ENCODE measurements at places on chromosomes 3 and 15.

GRCh38 chr3:129384594-129385323 is 43.7 kb downstream of the EFCAB12 start:
- DNase-seq = no peak

DNA sequence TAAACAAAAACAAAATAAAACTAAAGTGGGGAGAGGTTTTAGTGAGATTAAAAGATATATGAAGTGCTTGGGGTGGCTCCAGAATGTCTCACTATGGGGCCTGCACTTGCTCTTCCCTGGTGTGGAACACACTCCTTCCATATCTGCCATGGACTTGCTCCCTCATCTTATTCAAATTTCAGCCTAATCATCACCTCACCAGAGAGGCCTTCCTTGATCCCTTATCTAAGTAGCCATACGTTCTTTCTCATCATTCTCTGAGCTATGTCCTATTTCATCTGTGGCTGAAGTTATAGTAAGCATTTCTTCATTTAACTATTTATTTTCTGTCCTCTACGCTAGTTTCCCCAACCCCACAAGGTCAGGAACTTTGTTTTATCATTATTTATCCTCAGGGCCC is 511.7 kb downstream of the NTRK3 start:
- no peak for DNase-seq

- no peak for DNase-seq
These were observed 20.2 kb downstream of the DBR1 start for GRCh38 chr3:138154534-138154933.

DNA sequence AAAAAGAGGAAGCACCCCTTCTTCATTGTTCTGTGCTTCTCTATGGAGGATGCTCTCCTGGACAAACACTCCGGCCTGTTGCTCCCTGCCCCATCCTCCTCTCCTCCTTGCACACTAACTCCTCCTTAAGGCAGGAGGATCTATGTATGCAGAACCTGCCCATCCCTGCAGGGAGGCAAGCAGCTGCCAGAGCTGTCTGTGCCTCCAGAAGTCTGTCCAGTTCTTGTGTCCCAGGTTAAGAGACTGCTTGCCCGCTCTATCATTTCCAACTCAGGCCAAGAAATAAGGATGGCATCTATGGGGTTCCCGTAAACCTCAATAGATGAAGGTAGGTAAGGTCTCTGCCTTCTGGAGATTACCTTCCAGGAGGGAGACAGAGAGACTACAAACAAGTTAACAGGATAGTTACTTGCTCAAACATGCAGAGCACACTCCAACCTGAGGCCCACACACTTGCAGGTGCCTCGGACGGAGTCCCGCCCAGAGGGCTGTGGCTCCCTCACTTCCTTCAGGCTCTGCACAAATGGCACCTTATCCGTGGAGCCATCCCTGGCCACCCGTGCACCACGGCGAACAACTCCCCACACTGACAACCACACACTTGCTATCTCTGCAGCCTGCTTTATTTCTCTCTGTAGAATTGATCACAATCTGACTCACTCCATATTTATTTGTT is 6.9 kb downstream of the XXYLT1 start:
- DNase-seq = no peak

DNA sequence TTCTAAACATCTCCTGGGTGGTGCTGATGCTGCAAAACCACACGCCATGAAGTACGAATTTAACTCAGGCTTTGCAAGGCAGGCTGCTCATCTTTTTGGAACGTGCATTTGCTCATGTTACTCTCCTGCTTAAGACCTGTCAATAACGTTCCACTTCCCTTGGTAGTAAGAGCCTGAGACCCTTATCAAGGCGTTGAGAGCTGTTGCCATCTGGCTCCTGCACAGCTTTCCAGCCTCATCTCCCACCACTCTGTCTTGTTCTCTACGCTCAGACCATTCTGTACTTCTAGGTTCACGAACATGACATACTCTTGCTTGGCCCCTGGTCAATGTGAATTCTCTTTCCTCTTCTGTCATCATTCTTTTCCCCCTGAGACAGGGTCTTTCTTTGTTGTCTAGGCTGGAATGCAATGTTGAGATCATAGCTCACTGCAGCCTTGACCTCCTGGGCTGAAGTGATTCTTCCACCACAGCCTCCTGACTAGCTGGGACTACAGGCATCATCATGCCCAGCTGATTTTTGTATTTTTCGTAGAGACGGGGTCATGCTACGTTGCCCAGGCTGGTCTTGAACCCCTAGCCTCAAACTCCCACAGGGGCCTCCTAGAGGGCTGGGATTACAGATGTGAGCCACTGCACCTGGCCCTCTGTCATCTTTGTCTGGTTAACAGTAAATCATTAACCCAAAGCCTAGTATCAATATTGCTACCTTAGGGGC is 202.8 kb downstream of the CADPS start:
- DNase-seq = no peak

DNA sequence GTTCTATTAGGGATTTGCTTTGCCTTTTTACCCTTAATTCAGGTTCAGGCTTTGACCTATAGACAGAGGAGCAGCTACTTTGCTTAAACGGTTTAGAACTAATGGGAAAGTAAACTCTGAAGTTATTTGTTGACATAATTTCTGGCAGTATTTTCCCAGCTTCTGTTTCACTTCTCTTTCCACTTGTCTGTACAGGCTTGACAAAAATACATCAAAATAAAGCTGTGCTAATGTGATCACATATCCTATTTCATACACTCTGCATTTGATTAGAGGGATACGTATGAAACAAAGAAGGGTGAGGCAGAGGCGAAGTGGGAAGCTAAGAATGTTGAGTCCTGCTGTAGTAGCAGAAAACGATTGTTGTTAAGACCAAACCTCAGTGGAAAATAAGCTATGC is 389.1 kb upstream of the RARB start:
- no peak for DNase-seq

DNA sequence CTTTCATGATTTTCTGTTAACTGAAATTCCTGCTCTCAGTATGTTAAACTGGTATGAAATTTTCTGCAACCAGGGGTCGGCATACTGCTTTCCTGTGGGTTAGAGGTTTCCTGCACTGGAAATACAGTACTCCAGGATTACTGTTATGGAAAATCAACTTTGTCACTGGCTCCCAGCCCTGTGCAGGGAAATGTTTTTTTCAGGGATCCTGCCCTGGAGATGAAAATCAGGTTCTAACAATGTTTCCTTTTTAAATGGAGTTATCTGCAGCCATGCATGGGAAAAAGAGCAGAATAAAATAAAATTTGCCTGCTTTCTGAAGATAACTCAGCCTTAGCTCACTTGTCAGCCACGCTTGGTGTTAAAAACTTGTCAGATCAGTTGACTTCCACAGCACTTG is 220.4 kb downstream of the IL5RA start:
- DNase-seq = no peak

GRCh38 chr15:35484231-35484945 is 61.6 kb downstream of the DPH6 start:
- DNase-seq = no peak

GRCh38 chr3:134136604-134137003 is 106.9 kb upstream of the SLCO2A1 start:
- DNase-seq = no peak

DNA sequence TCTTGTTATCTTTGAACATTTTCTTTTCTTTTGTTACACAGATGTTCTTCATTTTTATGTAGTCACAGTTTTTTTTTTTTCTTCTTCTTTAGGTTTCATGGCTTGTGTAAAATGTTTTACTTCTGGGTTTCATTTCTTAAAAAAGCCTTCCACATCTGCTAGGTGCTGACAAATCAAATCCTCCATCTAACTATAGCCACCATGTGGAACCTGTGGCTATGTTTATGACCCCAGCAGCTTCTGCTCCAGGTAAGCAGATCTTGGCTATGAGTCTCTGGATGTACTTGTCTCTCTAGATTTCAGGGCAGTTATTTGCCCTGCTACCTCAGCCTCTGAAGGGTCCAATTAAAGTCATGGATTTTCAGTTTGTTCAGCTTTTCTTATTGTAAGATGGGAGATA is 44.5 kb downstream of the OXSM start:
- no peak for DNase-seq

Data from activated effector memory CD4-positive, alpha-beta T cell treated with Interleukin-2 at 50 U/mL for 16 hours (primary cell).